ENCODE measurements at places on chromosomes 16 and 17.

- DNase-seq = no peak
Measured at GRCh38 chr17:47276868-47277267, 23.2 kb downstream of the ITGB3 start.

GRCh38 chr16:50121278-50121677 lies 31.8 kb upstream of the TENT4B start:
- no peak for DNase-seq

DNA sequence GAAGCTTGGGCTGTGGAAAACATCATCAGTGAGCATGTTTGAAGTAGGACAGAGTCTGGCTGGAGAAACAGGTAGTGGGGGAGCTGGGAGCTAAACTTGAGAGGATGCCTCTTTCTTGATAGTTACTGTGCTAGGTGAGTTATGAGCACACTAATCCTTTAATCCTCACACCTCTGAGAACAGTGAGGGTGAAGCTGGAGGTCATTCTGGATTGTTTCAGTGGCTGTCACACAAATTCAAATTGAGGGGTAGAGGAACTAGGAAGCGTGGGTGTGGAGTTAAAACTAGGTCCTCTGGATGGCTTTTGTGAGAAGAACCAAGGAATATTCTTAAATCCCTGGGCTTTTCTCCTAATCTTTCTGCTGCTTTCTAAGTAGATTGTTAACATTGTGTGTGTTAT lies 3.3 kb downstream of the AKAP1 start:
- no peak for DNase-seq

- DNase-seq = no peak
Measured at GRCh38 chr16:19127674-19128131, 13.9 kb downstream of the ITPRIPL2 start.

- DNase-seq = no peak
Measured at GRCh38 chr17:43431714-43432523, 33.1 kb downstream of the ARL4D start.

DNA sequence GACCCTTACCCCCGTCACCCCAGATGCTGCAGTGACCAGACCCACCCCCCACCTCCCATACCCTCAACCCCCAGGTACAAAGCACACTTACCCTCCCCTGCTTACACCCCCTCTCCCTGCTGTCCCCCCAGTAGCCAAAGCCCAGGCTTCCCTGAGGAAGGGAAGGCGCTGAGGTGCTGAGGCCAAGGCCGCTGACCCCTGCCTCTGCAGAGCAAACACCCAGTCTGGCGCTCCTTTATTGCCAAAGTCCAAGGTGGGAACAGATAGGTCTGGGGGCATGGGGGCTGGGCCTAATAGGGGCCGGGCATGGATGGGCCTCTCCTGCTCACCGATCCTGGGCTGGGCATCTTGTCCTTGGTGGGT lies 683 bp downstream of the LCAT start:
- no peak for DNase-seq

- no peak for DNase-seq
Measured at GRCh38 chr17:55430541-55431288, 9.1 kb upstream of the MMD start.

DNA sequence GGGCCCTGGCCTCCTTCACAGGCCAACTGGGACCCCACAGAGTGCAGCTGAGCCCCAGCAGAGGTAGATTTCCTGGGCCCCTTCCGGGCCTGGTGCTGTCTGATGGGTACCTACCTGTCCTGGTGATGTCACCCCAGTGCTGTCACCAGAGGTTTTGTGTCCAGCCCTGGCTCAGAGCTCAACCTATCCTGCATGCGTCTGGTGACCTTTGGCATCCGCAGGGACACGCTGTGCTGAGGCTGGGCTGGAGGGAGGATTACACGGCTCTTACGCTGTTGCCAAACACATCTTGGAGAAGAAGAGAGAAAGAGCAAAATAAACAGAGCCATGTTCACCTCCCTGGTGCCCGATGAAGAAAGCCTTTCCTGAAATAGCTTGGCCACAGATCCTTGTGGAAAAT lies 70.6 kb upstream of the MED9 start:
- no peak for DNase-seq

GRCh38 chr16:12245921-12246720 lies 269.6 kb downstream of the SNX29 start:
- no peak for DNase-seq

DNA sequence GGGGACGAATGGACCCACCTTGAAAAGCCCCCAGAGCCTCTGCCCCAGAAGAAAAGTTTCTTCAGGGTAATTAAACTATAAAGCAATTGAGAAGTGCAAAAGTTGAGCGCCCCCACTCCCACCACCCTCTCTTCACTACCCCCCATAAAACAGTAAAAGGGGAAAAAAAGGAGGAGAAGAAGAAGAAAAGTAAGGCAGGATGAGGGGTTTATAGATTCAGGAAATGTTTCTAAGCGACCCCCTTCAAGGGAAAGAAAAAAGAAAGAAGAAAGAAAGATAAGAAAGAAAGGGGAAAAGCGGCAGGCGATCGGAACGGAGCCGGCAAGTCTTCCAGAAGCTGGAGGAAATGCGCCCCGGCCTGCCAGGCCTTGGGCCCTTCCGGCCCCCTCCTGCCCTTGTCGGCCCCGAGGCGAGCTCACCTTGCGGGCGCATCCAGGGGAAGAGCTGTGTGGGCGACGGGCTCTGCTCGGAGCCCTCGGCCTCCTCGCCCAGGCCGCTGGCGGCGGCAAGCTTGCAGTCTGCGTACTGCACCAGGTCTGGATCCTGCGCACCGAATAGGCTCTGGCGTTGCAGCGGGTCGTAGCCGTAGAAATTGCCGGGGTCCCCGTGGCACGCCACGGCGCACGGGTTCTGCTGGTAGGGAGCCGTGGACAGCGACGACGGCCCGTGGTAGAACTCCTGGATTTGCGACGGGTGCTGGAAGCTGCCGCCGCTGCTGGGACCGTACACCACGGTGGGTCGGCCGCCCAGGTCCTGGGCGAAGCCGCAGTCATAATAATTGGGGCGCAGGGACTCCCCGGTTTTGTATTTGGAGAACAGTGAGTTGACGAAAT lies 1.0 kb downstream of the HOXB8 start:
- no peak for DNase-seq

DNA sequence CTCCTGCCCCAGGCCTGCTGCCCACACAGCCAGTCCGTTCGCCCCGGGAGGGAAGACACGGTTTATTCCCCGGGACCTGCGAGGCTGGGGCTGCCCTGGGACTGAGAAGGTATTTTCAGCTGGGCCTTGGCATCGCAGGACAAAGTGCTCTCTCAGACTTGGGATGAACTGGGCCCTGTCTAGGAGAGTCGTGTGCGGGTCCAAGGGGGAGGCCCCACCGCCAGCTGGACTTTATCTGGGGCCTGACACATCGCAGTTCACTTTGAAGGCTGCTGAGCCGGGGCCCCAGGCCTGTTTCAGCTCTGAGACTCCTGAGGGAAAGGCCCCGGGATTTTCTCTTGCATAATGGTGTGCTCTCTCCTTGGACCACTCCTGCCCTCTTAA lies 6.8 kb downstream of the CRISPLD2 start:
- no peak for DNase-seq

DNA sequence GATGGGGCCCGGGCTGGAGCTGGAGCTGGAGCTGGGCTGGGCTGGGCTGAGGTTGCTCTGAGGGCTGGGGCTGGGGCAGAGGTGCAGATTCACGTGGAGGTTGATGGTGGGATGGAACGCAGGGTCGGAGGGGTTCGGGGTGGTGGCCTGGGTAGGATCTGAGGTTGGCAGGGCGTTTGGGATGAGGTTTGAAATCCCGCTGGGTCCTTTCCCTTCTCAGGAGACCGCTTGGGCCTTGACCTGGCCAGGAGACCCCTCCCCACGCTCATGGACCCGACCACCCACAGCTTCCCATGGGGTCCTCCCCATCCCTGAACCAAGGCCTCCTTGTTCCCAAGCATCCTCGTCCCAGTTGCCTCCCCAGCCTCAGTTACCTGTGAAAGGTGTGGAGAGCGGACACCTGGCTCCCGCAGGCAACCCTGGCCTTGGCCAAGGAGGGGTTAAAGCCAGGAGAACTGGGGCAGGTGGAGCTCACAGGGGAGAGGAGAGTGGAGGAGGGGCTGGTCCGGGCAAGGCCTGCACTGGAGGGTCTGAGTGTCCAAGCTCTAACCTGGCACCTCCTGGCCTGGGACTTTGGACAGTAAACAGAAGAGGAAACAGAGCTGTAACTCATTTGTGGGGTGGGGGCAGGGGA lies at the start of gene ASGR2:
TSS of gene ASGR2 (minus strand) at position 582 of the 634 bp plus-strand sequence. CDS start 582 bp downstream, outside the sequence.
- DNase-seq = no peak

GRCh38 chr16:11175787-11176341 lies 80.1 kb downstream of the SOCS1 start:
- no peak for DNase-seq

DNA sequence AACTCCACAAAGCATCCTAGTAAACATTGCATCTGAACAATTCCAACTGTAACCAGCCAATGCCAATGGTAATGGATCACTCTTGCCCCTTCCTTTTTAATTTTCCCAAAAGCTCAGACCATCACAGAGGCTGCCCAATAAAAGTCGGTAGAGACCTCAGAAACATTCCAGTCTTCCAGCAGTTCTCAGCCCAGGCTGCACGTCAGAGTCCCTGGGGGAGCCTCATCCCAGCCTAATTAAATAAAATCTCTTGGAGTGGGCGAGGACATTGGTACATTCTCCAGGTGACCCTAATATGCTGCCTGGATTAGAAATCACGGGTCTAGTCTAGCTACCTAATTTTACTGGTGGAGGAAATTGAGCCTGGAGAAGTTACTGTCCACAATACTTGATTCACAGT lies 117.1 kb upstream of the MYOCD start:
- no peak for DNase-seq

DNA sequence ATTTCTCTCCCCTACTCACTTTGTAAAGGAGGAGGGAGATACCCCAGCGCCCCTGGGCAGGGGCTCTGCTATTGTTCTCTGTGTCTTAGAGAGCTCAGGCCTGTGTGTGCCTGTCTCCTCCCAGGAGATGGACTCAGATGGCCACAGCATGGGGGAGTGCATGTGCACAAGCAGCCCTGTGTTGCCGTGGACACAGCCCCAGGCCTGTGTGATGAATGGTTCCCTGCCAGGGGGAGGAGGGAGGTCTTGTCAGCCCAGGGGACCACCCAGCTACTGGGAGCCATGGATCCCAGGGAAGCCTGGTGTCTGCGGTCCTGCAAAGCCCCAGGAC lies 26.3 kb downstream of the GINS2 start:
- DNase-seq = no peak

DNA sequence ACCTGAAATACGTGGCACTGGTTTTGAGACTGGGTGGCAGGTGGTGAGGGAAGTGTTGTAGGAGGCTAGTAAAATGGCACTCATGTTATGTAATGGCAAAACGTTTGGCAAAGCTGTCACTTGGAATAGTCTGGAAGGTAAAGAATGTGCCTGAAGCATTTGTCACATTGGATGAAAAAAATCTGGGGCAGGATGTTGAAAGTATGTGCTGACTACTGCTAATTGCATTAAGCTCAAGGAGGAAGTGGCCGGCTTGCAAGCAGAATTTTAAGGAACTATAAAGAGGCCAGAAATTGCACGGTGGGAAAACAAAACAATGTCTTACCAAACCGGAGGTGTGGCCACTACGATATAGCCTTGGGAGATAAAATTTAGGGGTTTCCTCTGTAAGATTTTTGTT lies 26.6 kb upstream of the NLRP1 start:
- no peak for DNase-seq

GRCh38 chr16:70696355-70696754 lies 10.5 kb upstream of the MTSS2 start:
- DNase-seq = no peak

DNA sequence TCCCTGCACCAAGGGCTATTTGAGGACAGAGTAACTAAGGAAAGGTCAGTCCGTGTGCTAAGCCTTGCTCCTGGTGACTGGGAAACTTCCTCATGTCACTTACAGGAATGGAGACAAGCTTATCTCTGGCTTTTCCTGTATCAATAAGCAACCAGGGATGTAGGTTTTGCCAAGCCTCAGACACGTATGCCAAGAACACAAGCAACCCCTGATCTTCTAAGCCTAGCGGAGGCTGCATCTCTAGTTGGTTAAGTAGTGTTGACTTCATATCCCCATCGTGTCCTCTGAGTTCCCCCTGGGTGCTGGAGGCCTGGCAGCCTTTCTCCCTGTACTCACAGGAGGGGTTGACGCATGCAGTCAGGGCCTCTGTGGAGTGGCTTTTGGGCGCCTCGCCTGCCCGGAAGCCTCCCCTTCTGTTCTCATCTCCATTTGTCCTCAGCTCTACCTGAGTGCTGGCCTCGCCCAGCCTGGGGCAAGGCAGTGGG lies 1.4 kb upstream of the C1QTNF1 start:
- no peak for DNase-seq

- DNase-seq = no peak
Measured at GRCh38 chr16:54432897-54433229, 146.3 kb upstream of the IRX3 start.

- DNase-seq = no peak
Measured at GRCh38 chr16:27209591-27209990, 6.3 kb downstream of the KDM8 start.

DNA sequence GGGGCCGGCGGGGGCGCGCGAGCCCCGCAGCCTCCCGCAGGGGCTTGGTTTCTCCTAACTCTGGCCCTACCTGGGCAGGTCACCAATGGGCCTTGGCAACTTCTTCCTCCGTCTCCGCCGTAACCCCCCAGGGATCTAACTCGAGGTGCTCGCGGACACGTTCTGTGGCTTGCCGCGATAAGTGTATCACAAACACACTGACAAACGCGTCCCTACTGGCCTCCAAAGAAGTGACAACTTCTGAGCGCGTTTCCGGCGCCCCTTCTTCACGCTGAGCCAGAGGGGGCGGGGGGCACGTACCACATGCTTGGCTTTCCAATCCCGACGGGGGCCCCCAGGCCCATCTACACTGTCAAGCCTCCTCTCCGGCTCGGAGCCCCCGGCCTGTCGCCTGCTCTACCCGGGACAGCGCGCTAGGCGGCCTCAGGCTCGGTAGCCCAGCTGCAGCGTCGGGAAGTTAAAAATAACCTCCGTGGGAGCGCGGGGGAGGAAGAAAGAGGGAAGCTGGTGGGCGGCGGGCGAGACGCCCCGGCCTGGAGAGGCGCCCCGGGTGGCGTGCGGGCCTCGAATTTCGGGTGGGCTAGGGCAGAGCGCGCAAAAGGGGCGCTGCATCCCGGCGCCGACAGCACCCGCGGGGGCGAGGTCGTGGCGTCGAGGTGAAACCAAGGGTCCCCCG lies 725 bp upstream of the SPHK1 start:
- peak; percentile 20 for DNase-seq

DNA sequence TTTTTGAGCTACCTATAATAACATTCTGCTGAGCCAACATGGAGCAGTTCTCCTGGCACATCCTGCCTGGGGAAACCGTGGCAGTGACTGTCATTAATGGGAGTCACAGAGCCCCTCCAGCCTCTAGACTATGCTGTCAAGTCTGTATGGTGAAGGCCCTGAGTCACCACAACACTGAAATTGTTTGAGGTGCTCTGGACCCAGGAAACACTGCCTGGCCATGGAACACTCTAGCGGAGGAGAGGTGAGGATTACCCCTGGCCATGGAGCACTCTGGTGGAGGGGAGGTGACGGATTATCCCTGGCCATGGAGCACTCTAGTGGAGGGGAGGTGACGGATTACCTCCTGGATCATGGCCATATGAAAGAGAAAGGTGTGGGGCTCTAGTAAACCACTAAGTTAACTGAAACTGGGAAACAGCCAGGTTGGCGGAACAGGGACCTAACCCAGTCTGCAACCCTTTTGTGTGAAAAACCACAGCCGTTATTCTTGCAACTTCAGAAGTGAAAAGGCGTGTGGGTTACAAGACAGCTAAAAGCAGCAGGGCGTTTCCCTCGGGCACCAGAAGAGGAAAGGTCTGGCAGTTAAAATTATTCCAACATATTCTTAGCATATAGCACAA lies 156.7 kb downstream of the KCNJ12 start:
- DNase-seq = no peak
